ENCODE measurements at places on chromosomes 16 and 17. TPM values are rescaled to one million over a fixed set of nuclear protein-coding genes. Genes with fewer than 3 reads are reported as not detected.

The HEXD gene
- total RNA-seq, result 9.2 TPM

The GAS7 gene
- total RNA-seq, result 5.5 TPM

The C17orf107 gene
- total RNA-seq, result 1.1 TPM

The ZNF785 gene
- total RNA-seq, result 3.2 TPM

The PERCC1 gene
- total RNA-seq, result not detected

The CCL7 gene
- not detected for total RNA-seq

The PIGL gene
- total RNA-seq, result 28.0 TPM

The SOST gene
- not detected for total RNA-seq

The ITGAL gene
- not detected for total RNA-seq

The ALKBH5 gene
- total RNA-seq, result 74.3 TPM

The C16orf95 gene
- total RNA-seq, result 1.7 TPM

The NOG gene
- total RNA-seq, result 0.09 TPM

The MAF gene
- 16.7 TPM for total RNA-seq

The NTN1 gene
- 1.7 TPM for total RNA-seq

The NXPH3 gene
- 0.23 TPM for total RNA-seq

The SPATA32 gene
- total RNA-seq, result not detected

The DUS2 gene
- 30.4 TPM for total RNA-seq

The C16orf89 gene
- not detected for total RNA-seq

The ANKFN1 gene
- total RNA-seq, result 0.07 TPM

The CHST4 gene
- total RNA-seq, result not detected

The PPY gene
- total RNA-seq, result not detected

The MSI2 gene
- 14.5 TPM for total RNA-seq

The ABCA6 gene
- total RNA-seq, result not detected

The WFIKKN1 gene
- 0.14 TPM for total RNA-seq

The BAIAP3 gene
- total RNA-seq, result not detected

The CFAP97D1 gene
- total RNA-seq, result not detected

The CCDC154 gene
- not detected for total RNA-seq

The UTS2R gene
- not detected for total RNA-seq

The CAMTA2 gene
- total RNA-seq, result 11.8 TPM

The GPRC5C gene
- total RNA-seq, result 19.5 TPM

The MAP2K6 gene
- 0.79 TPM for total RNA-seq

The TBC1D3I gene
- not detected for total RNA-seq

The TEKT1 gene
- total RNA-seq, result not detected

The MYH8 gene
- total RNA-seq, result not detected

The GPR139 gene
- not detected for total RNA-seq

The FBXW10B gene
- total RNA-seq, result 0.42 TPM

The SMARCE1 gene
- 87.2 TPM for total RNA-seq

The COPZ2 gene
- total RNA-seq, result 3.1 TPM

The TSNAXIP1 gene
- total RNA-seq, result 0.07 TPM

The PAFAH1B1 gene
- 47.6 TPM for total RNA-seq

The CA10 gene
- total RNA-seq, result not detected

The CTF1 gene
- 2.5 TPM for total RNA-seq

The EXOC3L1 gene
- total RNA-seq, result 0.99 TPM

The SDK2 gene
- total RNA-seq, result 11.8 TPM

Data from airway epithelial cell (primary cell).